Activated gamma-delta T cell treated with Interleukin-2 at 50 U/mL for 16 hours (primary cell): ENCODE measurements at places on chromosomes 4 and X.

DNA sequence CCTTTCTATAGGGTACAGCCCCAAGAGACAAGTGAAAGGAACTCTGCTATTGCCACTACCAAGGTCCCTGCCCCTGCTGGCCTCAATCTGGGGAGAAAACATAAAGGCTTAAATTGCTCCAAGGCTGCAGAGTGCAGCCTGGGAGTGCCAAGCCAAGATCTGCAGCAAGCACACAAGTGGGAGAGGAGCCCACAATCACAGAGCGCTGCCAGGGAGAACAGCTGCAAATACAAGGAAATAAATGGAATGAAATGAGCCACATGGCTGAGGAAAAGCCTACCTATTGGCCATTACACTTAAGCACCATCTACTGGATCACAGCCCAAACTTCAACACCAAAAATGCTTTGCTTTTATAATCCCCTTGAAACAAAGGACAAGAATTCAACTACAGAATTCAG, 582.4 kb downstream of the FAM133A start:
- DNase-seq: no peak

GRCh38 chrX:134676436-134676835, 18.2 kb upstream of the PLAC1 start:
- no peak for DNase-seq

GRCh38 chrX:150602743-150603142, 34.3 kb downstream of the MTM1 start:
- no peak for DNase-seq

DNA sequence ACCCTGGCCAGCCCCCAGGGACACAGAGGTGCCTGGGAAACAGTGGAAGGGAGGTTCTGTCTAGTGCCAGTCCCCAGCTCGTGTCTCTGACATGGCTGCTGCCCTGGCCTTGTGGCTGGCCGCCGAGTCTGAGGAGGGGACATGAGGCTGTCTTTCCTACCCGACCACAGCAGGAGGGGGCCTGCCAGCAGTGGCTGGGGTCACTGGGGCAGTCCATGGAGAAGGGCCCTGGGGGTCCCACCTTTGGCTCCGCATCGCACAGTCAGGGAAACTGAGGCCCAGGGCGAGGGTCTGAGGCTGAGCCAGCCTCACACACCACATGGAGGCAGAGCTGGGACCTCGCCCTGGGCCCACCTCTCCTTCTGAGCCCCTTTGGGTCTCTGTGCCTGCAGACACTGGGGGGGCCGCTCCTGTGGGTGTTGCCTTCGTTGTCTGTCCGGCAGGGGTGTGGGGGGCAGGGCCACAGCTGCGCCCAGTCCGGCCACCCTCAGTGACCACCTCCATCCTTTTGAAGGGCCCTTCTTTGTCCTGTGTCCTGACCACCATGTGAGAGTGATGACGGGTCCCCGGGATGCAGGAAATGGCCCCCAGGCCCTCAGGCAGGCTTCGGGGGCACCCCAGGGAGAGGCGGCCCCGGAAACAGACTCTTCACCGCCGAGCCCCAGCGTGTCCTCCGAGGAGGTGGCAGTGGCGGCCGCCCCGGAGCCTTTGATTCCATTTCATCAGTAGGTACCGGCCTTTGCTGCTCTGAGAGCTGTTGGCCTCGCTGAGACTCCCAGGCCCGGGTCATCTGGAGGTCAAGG, 17.6 kb downstream of the SH3TC1 start:
- no peak for DNase-seq
